ENCODE measurements at places on chromosomes 11 and 22. TPM values are rescaled to one million over a fixed set of nuclear protein-coding genes. Genes with fewer than 3 reads are reported as not detected.

- H3K27me3 ChIP-seq = no peaks in the 10 kb centered on the region
- no peaks in the 10 kb centered on the region for H3K4me1 ChIP-seq
- H3K36me3 ChIP-seq = no peaks in the 10 kb centered on the region
- H3K4me3 ChIP-seq = no peak overlapping the region
These were observed 267.4 kb upstream of the ISX start for GRCh38 chr22:34798605-34799004.

DNA sequence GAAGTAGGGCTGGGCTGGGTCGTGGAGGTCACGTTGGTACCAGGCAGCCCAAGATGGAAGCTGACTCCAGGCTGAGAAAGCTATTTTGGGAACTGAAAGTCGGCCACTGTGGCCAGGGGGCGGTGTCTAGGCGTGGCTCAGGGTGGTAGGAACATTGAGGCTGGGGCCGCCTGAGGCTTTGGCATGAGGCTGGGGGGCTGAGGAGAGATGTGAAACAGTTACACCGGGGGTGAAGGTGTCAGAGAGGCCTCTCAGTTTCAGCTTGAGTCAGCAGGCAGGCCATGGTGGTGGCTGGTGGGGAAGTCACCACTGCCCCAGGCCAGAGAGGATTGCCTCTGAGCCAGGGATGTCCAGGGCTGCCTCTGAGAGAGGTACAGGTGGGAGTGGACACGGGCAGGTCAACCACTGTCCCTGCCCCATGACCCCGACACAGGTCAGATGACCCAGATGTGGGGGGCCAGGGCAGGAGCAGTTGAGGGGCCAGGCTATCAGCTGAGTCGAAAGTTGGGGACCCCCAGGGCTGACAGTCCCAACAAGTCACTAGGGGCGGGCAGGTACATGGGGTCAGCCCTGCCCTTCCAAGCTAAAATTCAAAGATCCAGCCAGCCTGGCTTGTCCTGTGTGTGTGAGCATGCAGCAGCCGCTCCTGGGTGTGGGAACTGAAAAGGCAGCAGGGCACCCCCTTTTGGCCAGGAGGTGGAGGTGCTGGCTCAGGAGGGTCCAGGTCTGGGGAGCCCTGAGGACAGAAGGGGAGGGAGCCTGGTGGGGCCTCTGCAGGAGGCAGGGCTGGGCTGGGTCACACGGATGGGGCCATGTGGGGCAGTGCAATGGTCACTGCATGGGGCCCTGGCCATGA is 7.2 kb downstream of the KCNK7 start:
- no peak overlapping the region for H3K27ac ChIP-seq
- H3K36me3 ChIP-seq = peaks cover 11% of the 10 kb centered on the region
- peak; percentile 67 for DNase-seq
- peaks cover 17% of the 10 kb centered on the region for H3K4me1 ChIP-seq
- no peaks in the 10 kb centered on the region for H3K27me3 ChIP-seq
- H3K4me3 ChIP-seq = no peak overlapping the region

- no peak for DNase-seq
- H3K27me3 ChIP-seq = peaks cover 39% of the 10 kb centered on the region
- no peaks in the 10 kb centered on the region for H3K4me1 ChIP-seq
These were observed 2.1 kb downstream of the ADAMTS8 start for GRCh38 chr11:130426223-130426836.

- H3K36me3 ChIP-seq = no peaks in the 10 kb centered on the region
- DNase-seq = no peak
- H3K27ac ChIP-seq = no peak overlapping the region
These were observed 1505.8 kb downstream of the TBC1D22A start for GRCh38 chr22:48268293-48268692.

DNA sequence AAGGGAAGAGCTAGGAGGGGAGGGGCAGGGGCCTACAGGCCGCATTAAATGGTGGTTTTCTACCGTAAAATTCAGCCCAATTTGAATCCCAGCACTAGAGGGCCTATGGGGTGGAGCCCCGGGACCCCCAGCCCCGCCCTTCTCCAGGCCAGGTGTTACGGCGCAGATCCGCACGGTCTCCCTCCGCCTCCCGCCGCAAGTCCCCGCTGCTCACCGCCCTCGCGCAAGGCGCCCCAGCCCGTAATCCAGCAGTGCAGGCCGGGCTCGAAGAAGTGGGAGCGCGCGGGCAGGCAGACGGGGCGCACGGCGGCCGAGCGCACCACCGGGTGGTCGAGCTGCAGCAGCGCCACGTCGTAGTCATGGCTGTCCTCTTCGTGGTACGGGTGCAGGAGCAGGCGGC is 17.3 kb downstream of the KCTD17 start:
- no peak overlapping the region for H3K4me3 ChIP-seq
- H3K4me1 ChIP-seq = no peaks in the 10 kb centered on the region
- H3K27me3 ChIP-seq = no peaks in the 10 kb centered on the region
- DNase-seq = no peak
- no peak overlapping the region for H3K27ac ChIP-seq

C22orf31 gene
- total RNA-seq = not detected

GRCh38 chr11:120235024-120235628 is 4.8 kb upstream of the POU2F3 start:
- H3K36me3 ChIP-seq = no peaks in the 10 kb centered on the region
- no peak overlapping the region for H3K4me3 ChIP-seq
- no peaks in the 10 kb centered on the region for H3K4me1 ChIP-seq
- peak; percentile 8 for DNase-seq

GRCh38 chr11:102111011-102111786 is 952 bp downstream of the YAP1 start:
- no peaks in the 10 kb centered on the region for H3K36me3 ChIP-seq
- H3K27me3 ChIP-seq = peaks cover 11% of the 10 kb centered on the region
- H3K4me3 ChIP-seq = peak overlapping the region; percentile 50

MMP27 gene
- not detected for total RNA-seq

GRCh38 chr22:43300891-43301676 is 42.1 kb downstream of the SCUBE1 start:
- H3K4me3 ChIP-seq = no peak overlapping the region
- H3K36me3 ChIP-seq = no peaks in the 10 kb centered on the region
- no peak overlapping the region for H3K27ac ChIP-seq
- no peaks in the 10 kb centered on the region for H3K4me1 ChIP-seq

DNA sequence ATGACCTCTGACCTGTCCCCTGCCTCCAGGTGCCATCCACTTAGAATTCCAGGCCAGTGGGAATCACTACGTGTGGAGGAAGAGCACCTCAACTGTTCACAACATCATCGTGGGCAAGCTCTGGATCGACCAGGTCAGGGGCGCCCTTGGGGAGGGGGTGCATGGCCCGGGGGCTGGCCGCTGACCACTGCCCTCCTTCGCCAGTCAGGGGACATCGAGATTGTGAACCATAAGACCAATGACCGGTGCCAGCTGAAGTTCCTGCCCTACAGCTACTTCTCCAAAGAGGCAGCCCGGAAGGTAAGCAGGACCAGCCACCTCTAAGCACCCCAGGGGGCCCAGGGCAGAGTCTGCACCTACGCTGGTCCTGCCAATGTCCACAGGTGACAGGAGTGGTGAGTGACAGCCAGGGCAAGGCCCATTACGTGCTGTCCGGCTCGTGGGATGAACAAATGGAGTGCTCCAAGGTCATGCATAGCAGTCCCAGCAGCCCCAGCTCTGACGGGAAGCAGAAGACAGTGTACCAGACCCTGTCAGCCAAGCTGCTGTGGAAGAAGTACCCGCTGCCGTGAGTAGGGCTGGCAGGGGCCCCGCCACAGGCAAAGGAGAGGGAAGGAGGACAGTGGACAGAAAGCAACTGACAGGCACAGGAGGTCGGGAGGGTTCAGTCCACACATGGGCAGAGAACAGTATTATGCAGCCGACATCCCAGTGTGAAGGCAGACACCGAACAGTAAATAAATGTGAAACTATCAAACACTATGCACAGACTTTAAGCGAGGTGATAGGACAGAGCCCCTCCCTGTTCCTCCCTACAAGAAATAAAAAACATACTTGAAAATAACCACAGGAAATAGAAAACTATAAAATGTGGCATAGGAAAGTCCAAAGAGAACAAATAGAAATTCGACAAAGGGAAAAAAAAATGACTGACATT is 74.9 kb downstream of the MORC2 start:
- H3K27ac ChIP-seq = no peak overlapping the region
- DNase-seq = no peak
- H3K27me3 ChIP-seq = no peaks in the 10 kb centered on the region

- H3K4me1 ChIP-seq = no peaks in the 10 kb centered on the region
- H3K27ac ChIP-seq = no peak overlapping the region
- DNase-seq = no peak
- no peak overlapping the region for H3K4me3 ChIP-seq
These were observed 41.5 kb downstream of the DHCR7 start for GRCh38 chr11:71406681-71407080.

Measured in CD8-positive, alpha-beta memory T cell (primary cell).